ENCODE measurements at places on chromosomes 1 and 21.

GRCh38 chr1:208069908-208070307 is 159.0 kb upstream of the CD34 start:
- DNase-seq: no peak

- DNase-seq: no peak
These were observed 18.8 kb downstream of the PLEKHM2 start for GRCh38 chr1:15702722-15703550.

DNA sequence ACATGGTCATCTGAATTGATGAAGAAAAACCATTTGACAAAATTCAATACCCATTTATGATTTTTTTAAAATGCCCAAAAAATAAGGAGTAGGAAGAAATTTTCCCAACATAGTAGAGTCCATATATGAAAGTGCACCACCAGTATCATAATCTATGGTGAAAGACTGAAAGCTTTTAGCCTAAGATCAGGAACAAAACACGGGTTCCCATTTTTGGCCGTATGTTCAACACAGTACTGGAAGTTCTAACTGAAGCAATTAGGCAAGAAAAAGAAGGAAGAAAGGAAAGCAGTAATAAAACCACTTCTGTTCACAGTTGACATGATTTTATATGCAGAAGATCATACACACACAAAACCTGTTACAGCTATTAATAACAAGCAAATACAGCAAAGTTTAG is 227.8 kb upstream of the RAB4A start:
- DNase-seq: no peak

DNA sequence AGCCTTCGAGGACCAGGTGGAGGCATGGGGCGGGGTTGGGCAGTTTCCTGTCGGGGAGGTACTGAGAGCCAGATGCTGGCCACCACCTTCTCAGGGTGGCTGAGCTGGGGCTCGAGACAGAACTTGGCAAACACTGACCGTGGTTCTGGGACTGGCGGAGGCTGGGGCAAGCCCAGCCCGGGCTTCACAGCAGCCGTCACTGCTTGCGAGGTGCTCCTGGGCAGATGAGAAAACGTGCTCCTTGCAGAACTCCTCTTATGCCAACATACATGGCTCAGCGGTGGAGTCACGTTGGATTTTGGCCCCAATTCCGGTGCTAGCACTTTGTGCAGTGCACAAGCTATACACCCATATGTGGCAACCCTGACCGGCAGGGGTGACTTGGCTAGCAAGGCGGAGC is 69.2 kb downstream of the RUNX3 start:
- DNase-seq: no peak

GRCh38 chr1:6389971-6390370 is 3.6 kb downstream of the ACOT7 start:
- no peak for DNase-seq

DNA sequence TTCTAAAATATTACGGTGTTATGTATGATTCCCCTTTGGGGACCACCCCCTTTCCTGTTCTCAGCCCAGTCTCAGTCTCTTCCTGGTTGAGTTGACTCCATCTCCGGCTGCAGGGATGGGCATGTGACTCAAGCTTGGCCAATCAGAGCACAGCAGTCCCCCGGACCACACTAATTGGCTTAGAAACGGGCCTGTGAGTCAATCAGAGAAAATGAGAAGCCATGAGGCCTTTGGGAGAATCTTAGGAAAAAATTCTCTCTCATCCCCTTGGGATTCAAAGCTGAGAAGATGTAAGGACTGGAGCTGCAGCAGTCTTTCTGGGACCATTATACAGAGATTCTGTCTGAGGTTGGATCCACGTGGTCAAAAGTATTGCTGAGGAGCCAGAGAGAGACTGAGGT is 10.7 kb upstream of the FHAD1 start:
- no peak for DNase-seq
